ENCODE measurements at places on chromosomes 13 and 19. TPM values are rescaled to one million over a fixed set of nuclear protein-coding genes. Genes with fewer than 3 reads are reported as not detected.

MATK gene
- 30.8 TPM for total RNA-seq

MRPL34 gene
- total RNA-seq: 94.7 TPM

ZNF888 gene
- total RNA-seq: 6.7 TPM

CCDC122 gene
- total RNA-seq: 1.3 TPM
